Stimulated activated CD8-positive, alpha-beta memory T cell treated with anti-CD3 and anti-CD28 coated beads, Interleukin-2, amount 100 ng/mL, for 1 hour (primary cell): ENCODE measurements at places on chromosomes 5 and 9.

- no peak for DNase-seq
Measured at GRCh38 chr9:82404881-82405280, 416.3 kb downstream of the SPATA31D1 start.

DNA sequence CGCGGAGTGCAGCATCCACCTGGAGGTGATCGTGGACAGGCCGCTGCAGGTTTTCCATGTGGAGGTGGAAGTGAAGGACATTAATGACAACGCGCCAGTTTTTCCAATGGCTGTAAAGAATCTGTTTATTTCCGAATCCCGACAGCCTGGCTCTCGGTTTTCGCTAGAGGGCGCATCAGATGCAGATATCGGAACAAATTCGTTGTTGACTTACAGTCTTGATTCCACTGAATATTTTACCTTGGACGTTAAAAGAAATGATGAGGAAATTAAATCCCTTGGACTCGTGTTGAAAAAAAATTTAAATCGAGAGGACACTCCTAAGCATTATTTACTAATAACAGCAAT is 611 bp downstream of the PCDHA3 start:
- no peak for DNase-seq

DNA sequence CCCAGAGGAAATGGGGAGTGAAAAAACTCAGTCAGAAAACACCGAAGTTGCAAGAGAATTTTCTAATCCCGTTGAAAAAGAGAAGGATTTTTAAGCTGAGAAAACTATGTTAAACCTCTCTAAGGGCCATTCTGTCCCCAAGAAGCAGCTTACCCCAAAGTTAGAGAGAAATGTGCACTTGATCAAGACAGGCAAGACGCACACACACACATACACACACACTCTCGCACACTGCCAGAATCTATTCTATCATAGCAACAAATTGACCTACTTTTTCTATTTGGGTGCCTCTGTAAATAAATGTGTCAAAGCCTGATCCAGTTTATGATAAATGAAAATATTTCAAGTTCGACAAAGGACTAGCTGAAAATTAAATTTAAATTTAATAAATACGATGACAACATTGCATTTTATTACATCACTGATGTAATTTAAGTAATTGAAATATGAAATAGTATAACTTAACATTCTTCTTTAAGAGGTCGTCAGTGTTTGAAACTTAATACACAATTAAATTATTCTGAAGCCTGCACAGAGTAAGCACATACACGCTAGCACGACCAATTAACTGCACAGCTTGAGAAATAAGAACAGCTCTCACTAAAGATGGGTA is 5.9 kb downstream of the NFIL3 start:
- no peak for DNase-seq

- no peak for DNase-seq
Measured at GRCh38 chr5:64569858-64570257, 64.0 kb downstream of the RGS7BP start.

GRCh38 chr9:127629468-127630081 is 17.5 kb downstream of the STXBP1 start:
- no peak for DNase-seq

GRCh38 chr5:133821889-133822288 is 146.5 kb downstream of the C5orf15 start:
- DNase-seq: no peak

- DNase-seq: no peak
Measured at GRCh38 chr5:132471151-132471907, 19.2 kb downstream of the IRF1 start.

- no peak for DNase-seq
Measured at GRCh38 chr5:53913941-53914340, 353.5 kb downstream of the NDUFS4 start.

GRCh38 chr9:85001925-85002324 is 332.4 kb downstream of the NTRK2 start:
- no peak for DNase-seq

DNA sequence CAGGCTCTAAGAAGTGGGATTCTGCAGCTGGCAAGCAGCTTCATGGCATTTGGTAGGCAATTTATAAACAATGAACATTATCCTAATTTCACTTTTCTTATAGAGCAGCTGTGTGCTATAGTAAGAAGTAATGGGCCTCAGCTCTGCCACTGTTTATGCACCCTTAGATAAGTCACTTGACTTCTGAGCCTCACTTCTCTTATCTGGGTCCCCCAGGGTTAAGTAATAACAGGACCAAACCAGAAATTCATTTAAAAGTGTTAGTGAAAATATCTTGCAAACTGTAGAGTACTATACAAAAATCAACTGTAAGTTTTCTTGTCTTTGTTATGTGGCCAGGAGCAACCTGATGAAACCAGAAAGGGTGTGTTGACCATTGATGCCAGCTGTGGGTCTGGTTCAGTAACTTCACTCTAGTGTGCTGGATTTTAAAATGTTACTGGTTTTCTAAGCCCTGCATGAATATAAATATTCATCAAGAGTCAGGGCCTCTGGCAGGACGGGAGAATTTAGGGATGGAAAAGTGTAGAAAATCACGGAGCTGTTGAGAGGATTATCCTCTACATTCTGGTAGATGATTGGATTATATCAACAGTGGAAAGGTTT is 24.2 kb downstream of the TNFAIP8 start:
- DNase-seq: no peak

GRCh38 chr5:82854956-82855355 is 222.2 kb downstream of the TMEM167A start:
- DNase-seq: no peak

- no peak for DNase-seq
Measured at GRCh38 chr5:175131432-175131831, 312.6 kb downstream of the DRD1 start.
